CD4-positive, alpha-beta T cell treated with Interleukin-4 for 4 hours (primary cell): ENCODE measurements at places on chromosomes 12 and 14.

- no peak for DNase-seq
These were observed 87.1 kb downstream of the TMCC3 start for GRCh38 chr12:94563286-94563685.

DNA sequence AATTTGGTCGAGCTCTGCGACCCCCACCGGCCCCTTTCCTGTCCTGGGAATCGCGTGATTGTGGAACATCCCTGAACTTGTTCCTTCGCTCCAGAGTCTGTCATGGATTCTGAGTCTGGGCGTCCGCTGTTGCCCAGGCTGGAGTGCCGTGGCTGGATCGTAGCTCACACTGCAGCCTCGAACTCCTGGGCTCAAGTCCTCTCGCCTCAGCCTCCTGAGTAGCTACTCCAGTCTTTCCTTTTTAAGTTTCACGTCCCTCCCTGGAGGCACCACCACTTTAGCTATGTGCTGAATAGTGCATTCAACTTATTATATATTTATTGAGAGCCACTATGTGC is 698 bp downstream of the ACOT6 start:
- DNase-seq, result no peak

- DNase-seq, result no peak
These were observed 33.5 kb upstream of the SPIC start for GRCh38 chr12:101441461-101442224.

- DNase-seq, result no peak
These were observed 56.2 kb downstream of the DUSP16 start for GRCh38 chr12:12506496-12506890.
